Muscle of back (tissue), 13 donors: ENCODE measurements at places on chromosomes 3 and 15.

- DNase-seq: no peak
Measured at GRCh38 chr3:98018301-98018700, 16.8 kb downstream of the GABRR3 start.

DNA sequence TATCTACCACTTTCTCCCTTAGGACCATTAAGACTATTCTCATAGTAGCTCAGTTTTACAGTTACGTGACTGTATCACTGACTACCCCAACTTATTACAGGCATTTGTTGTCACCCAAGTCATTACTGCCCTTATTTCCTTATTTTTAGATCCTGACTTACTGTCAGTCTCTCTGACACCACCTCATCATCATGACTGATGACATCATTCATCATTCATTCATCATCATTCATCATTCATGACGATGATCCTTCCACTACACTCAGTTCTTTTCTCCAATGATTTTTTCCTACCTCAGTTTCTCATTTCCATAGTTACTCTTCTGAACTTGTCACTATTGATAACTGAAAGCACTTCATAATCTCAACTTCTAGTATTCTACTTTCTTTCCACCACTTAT, 83.8 kb downstream of the ADAM10 start:
- no peak for DNase-seq

DNA sequence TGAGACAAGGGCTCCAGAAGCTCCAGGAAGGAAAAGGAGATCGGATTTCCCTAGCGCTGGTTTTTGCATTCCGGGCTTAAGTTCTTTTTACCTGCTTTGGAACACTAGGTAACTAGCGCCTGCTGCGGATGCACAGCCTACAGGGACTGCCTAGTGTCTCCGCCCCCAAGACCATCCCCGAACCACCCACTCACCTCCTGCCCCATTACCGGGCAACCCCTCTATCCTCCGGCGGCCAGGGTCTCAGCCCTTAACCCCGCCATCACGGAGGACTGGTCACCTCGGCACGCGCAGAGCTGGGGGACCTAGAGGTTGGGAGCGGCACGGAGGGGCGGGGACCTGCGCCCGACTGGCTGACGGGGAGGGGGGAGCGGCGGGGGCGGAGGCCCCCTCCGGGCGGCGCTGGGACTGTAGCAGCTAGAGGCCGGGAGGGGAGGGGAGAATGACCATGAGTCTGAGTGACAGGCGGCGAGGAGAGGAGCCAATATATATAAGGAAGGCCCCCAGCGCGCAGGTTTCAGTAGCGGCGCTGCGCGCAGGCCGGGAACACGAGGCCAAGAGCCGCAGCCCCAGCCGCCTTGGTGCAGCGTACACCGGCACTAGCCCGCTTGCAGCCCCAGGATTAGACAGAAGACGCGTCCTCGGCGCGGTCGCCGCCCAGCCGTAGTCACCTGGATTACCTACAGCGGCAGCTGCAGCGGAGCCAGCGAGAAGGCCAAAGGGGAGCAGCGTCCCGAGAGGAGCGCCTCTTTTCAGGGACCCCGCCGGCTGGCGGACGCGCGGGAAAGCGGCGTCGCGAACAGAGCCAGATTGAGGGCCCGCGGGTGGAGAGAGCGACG, at the start of gene DLL4:
DLL4 (plus strand) TSS at position 520 of the 839 bp plus-strand sequence. CDS start 329 bp downstream, outside the sequence.
- DNase-seq: no peak

DNA sequence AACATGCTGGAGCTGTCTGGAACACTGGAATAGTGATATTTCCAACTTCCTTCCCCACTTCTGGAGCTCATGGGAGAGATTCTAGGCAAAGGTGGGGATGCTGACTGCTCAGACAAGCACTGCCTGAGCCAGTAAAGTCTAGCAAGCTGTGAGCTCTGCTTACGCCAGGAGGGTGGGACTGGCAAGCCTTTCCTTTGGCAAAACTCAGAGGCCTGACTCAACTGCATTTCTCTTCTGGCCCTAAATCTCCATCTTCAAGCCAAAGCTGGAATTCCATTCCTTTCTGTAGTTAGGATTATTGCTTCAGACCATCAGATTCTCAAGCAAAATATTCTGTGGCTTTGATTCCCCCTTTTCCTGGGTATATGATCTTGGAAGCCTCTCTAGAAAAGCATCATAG, 20.3 kb upstream of the EPB42 start:
- DNase-seq: peak; percentile 91

GRCh38 chr3:81485444-81485865, 276.0 kb downstream of the GBE1 start:
- peak; percentile 85 for DNase-seq
